ENCODE measurements at places on chromosomes 12 and 14.

DNA sequence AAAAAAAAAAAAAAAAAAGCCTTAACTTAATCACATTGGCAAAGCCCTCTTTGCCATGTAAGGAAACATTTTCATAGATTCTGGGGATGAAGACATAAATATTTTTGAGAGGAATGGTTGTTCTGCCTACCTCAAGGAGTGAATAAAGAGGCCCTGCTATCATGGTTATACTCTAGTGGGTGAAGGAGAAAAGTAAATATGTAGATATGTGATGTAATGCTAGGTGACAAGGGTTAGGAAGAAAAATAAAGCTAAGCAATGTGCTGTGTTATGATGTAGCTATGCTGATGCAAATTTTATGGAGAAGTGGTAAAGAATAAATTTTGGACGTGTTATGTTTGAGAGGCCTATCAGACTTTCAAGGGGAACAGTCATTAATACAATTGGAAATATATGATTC is 80.1 kb upstream of the DUSP6 start:
- no peak for DNase-seq

GRCh38 chr12:31456562-31456961 is 130.6 kb upstream of the SINHCAF start:
- no peak for DNase-seq

DNA sequence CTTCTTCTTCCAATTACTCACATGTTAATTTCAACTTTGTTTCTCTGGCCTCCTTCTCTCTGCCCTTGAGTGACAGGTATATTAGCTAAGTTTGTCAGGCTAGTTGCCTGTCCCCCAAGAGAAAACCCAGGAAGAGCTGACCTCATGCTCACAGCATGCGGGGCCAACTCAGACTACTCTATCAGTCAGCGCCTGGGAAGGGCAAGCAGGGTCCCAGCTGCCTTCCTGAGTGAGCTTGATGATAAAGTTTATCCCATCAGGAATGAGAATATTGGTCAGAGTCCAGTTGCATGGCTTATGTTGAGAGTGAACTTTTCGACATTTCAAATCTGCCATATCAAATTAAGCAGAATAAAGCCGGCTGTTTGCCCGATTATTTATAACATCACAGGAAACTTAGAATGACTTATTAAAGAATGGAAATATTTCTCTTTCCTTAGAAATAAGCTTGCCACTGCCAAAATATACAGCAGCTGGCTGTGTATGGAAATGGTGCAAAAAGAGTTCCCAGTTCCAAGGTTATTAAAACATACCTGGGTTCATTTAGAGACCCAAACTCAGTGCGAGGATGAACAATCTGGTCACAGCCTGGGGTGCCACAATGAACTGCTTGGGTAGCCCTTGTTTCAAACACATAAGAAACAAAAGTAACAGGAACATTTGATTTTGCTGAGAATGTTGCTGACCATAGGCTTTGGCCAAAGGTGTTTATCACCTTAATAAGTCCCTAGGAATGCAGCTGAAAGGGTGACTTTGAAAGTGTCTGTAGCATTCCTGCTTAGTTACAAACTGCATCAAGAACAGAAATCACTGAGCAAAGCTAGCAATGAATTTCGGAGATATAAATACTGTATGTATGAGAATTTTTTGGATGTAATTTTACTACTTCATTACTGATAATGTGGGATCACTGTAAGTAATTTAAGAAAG is 1553.8 kb upstream of the FLRT2 start:
- DNase-seq: peak; percentile 25

- DNase-seq: no peak
Measured at GRCh38 chr12:7197841-7198240, 8.4 kb downstream of the PEX5 start.

- DNase-seq: no peak
Measured at GRCh38 chr12:26298785-26299621, 103.6 kb downstream of the SSPN start.

GRCh38 chr14:73124180-73124894 is 12.0 kb upstream of the PSEN1 start:
- DNase-seq: no peak

DNA sequence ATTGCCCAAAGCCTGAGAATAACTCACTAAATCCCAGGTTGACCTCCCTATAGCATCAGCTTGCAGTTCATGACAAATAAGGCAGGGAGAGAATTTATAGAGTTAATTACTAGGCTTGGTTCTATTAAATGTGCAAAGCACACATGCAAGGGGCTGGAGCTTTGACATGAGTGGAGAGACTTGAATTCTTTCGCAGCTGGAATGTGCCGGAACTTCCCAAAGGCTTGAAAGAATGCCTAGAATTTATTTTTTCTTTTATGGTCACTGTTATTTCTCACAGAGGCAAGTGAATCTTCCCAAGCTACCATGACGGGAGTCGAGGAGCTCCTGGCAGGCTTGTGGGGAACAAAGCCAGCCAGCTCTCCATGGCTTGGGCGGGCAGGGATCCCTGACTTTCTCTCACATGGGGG is 95.5 kb upstream of the USP44 start:
- DNase-seq: no peak

GRCh38 chr12:4991373-4991772 is 52.3 kb upstream of the KCNA5 start:
- DNase-seq: no peak

DNA sequence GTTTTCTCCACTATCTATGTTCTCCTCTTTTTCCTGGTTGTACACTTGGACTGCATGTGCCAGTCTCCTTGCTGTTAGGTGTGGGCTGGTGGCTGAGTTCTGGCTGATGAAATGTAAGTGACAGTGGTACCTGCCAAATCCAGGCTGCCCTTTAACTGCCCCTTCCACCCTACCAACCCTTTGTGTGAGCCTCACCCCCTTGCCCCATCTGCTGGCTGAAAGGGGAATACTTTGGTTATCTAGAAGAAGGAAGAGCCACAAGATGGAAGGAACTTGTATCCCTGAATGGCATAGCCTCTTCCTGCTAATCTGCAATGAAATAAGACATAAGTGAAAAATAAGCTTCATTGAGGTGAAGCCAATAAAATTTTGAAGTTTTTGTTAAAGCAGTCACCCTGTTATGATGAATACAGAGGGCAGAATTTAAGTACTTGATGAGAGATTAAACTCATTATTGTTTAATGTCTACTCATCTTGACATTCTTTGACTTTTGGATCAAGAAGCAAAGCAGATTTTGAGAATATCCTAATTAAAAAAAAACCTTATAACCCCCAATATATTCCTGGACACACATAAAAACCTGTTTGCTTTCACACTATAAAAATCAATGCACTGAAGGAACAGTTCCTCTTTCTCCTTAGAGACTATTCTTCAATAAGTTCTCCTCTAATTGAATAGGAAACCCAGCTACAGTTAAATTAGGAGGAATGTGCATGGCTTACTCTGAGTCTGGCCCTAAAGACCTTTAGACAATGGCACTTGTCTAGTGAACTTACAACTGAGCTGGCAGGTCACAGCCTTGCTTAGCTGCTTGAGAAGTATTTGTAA is 262.6 kb upstream of the BTG1 start:
- no peak for DNase-seq

DNA sequence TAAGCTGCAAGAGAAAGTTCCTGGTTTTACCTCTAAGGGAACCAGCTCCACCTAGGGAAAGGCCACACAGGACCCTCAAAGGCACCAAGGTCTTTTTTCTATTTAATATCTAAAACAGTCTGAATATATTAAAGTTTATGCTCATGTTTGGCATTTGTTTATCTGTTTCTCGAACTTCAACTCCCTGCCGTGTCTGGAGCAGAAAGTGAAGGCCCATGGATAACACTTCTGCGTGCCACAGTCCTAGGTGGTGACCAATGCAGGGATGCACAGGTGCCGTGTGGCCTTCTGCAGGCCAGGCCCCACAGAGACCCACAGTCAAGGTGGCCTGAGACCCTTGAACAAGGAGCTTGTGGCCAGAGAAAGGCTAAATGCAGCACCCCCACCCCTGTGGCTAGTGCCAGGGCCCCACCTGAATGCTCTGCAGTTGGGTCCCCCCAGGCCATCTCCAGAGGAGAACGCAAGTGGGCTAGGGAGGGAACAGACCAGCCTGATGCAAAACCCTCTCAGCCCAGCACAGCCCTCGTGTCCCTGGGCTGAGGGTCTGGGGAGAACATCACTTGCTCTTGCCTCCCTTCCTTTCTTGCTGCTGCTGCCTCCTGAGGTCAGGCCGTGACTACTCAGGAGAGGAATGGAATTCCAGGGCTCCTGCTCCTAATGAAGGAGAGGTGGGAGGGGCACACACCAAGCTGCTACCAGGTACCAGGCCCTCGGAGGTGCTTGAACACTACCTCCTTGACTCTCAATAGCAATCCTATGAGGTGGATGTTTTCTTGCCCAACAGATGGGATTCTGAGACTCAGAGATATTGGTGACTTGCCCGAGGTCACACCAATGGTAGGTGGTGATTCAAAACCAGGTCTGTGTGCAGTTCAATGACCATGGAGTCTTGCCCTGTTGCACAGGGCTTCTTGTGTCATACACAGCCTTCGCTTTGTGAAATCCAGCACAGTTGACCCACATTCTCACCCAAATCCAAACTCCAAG is 45.4 kb downstream of the PSMA6 start:
- no peak for DNase-seq

GRCh38 chr14:41957459-41957858 is 350.8 kb downstream of the LRFN5 start:
- no peak for DNase-seq

DNA sequence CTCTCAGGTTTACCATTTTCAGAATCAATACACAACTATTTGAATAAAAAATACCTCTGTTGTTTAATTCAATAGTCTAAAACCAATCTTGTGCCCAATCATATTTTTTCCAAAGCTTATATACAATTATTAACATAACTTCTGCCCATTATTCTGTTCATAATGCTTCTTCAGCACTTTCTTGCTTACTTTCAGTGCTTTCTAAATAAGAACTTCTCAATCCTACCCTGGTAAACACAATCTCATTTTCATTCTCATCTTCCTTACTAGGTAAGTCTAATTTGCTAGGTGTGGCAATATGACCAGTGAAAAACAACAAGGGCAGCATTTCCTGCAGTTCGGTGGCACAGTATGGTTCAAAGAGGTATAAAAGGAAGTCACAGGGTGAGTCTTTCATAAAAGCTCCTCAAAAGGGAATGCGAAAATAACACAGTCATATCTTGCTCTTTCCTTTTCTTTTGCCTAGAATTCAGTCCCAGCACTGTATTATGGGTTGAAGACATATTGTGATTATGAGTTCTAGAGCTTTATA is 103.5 kb downstream of the FOXG1 start:
- no peak for DNase-seq

DNA sequence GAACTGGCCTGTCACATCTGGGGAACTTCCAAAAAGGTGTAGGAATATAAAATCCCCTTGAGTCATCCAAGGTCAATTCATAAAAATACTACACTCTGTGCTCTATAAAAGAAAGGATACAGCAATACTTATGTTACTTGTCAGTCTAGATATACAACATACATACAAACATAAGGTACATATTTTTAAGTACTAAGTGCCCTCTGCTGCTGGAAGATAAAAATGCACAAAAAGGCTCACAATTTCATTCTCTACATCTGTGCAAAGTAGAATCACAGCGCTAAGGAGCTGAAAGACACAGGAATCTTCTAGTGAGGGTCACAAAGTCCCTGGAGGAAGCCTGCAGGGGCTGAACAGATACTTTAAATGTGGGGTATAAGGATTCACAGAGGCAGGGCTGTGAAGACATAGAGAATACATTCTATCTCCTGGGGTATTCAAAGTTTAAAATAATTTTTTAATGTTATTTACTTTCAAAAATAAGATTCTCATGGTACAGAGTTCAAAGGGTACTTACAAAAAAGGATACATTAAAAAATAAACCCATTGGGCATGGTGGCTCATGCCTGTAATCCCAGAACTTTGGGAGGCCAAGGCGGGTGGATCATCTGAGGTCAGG is 10.2 kb upstream of the GOLGA5 start:
- DNase-seq: no peak

DNA sequence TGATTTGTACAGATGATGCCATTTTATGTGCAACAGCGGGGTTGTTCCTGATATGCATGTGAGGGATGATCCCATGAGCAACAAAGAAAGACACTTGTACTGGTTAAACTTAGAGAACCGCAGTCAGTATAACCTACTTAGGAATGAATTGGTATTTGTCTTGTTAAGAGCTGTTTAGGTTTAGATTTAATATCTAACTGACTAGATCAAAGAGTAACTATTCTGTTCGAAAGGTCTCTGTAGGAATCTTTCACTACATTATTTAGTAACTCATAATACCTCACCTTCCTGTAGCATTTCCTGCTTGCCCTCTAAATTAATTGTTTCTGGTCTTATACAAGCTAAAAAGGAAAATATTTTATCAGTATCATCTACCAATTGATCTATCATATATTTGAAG is 350.4 kb downstream of the TRHDE start:
- no peak for DNase-seq

DNA sequence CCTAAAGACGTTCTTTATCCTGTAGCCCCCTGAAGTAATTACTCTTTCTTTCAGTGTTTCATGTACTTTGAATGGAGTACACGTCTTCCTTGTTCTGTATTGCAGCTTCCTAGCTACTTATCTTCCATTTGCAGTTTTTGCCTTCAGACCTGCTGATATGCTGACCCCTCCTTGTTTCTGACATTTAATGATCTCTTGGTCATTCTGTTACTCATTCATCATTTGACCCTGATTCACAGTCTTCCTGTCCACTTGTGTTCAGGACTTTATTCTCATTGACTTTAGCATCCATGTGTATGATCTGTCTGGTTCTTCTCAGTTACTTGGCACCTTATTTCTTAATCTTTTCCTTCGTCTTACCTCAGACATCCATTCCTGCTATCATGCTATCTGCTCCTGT is 22.2 kb downstream of the CPSF2 start:
- DNase-seq: no peak

GRCh38 chr14:21768116-21768874 is 94.7 kb upstream of the OR4E1 start:
- no peak for DNase-seq

DNA sequence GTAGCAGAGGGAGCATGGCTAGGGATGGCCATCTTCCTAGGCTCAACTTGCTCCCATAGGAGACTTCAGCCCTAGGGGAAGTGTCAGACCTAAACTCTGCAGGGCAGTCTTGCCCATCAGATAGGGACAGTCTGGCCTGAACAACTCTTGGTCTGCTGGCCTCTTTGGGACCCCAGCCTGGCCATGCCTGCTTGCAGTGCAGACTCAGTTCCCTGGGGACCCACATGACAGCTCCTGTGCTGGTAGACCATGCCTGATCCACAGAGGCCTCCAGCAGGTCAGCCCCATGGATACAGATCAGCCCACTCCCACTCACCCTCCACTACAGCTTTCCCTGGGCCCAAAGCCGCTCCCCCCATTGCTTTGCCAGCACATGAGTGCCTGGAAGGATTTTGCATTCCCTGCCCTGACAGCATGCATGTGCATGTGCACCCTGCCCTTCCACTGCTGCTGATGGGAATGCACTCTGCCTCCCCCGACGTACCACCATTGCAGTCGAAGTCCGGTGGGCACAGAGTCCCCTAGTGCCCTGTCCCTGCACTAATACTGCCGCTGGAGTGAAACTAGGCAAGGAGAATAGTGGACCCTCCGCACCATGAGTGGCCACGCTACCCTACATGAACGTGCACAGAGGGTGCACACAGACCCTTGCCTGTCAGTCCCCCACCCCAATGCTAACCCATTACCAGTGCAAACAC is 841.4 kb downstream of the FSCB start:
- no peak for DNase-seq
